ENCODE measurements at places on chromosomes 11 and 22. TPM values are rescaled to one million over a fixed set of nuclear protein-coding genes. Genes with fewer than 3 reads are reported as not detected.

DNA sequence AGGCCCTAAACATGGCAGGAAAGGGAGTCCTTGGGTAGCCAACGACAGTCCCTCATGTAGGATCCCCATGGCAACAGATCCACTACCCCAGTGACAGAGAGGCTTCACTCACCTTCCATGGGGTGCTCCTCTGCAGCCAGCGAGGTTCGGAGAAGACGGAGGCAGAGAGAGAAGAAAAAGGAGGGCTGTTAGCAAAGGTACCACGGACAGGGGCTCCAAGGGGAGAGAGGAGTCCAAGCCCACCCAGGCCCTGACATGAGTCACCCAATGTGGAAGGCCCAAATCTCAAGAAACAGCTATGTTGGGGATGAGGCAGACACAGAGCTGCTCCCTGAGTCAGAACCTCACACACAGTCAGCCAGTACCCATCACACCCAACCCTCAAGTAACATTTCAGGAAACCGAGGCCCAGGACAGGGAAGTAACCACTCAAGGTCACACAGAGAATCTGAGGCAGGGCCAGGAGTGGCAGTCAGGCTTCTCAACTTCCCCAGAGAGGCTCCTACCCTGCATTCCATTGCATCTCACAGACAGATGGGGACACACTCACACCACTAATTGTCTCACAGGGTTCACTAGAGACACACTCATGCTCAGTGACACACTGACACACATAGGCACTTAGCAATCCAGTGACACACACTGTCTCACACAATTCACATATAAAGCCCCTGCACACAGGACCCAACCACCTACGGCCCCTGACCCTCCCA, 25.2 kb downstream of the NRXN2 start:
- DNase-seq = no peak

- peak; percentile 31 for DNase-seq
These were observed 1.6 kb downstream of the RNF26 start for GRCh38 chr11:119335655-119336543.

GRCh38 chr11:119991669-119992068, 146.2 kb downstream of the TRIM29 start:
- no peak for DNase-seq

DNA sequence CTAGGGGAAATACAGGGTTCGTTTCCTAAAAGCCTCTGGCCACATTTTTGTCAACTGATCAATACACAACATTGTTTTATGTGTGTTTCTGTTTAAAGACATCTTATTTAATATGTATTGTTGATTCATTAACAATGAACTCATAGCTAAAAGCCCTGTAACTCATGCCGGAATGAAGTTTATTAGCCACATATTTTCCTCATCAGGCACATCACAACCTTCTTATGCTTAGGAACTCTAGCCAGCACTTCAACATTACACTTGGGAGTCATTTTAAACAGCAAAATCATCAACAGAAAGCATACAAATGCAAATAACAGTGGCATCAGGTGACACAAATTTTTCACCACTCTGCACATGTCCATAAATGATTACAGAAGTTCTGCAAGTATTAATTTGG, 15.1 kb upstream of the BLID start:
- no peak for DNase-seq

- no peak for DNase-seq
These were observed 2.3 kb downstream of the CASTOR1 start for GRCh38 chr22:30286813-30287647.

GRCh38 chr22:49828599-49828965, 909 bp upstream of the BRD1 start:
- DNase-seq = no peak

- DNase-seq = no peak
These were observed 5.7 kb upstream of the SULT4A1 start for GRCh38 chr22:43867839-43868635.

- DNase-seq = no peak
These were observed 57.4 kb downstream of the AHNAK start for GRCh38 chr11:62489204-62489603.

DNA sequence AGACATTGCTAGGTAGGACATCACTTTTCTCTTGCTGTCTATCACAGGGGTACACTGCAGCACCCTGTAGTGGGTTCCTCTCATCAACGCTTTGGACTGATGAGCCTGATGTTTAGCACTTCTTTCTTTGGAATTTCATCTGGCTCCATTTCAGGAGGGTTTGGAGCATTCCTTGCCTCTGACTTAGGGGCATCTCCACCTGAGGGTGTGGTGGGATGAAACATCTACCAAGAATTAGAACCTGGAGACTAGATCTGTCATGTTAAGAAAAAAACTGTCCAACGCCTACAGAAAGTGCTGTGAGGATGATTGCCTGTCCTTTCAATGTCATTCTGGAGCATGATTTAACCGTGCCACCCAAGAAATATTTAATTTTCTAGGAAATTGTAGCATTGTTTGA, 648.4 kb downstream of the ETS1 start:
- no peak for DNase-seq

DNA sequence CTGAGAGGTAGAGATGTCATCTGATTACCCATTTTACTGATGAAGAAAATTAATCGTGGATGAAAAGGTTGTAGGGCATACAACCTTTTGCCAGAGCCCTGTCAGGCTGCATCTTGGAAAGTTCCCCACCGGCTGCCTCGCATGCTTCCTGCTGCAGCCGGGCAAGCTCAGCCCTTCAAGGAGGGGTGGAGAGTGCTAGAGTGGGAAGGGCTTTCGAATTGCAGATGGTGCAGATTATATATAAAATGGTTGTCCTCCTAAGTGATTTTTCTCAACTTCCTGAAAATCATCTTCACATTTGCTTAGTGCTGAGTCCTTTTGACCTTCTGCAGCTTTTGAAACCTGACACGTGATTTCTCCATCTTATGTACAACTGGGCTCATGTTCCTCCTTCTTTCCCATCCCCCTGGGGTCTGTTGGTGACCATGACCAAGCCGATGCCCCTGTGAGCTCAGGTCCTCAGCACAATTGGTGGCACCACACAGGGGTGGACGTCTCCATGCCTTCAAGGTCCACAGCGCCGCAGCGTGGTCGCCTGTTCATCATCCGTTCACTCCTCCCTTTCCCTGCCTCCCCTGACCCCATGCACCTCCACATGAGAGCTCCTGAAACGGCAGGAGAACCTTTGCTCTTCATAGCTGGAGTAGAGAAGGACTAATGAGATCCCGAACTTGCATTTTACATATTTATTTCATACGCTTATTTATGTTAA, 47.6 kb upstream of the MYO18B start:
- no peak for DNase-seq

Gene GRAP2
- 5.3 TPM for total RNA-seq

Gene OR52N4
- not detected for total RNA-seq
